Myocyte (in vitro differentiated cells): ENCODE measurements at places on chromosomes 12 and 14.

DNA sequence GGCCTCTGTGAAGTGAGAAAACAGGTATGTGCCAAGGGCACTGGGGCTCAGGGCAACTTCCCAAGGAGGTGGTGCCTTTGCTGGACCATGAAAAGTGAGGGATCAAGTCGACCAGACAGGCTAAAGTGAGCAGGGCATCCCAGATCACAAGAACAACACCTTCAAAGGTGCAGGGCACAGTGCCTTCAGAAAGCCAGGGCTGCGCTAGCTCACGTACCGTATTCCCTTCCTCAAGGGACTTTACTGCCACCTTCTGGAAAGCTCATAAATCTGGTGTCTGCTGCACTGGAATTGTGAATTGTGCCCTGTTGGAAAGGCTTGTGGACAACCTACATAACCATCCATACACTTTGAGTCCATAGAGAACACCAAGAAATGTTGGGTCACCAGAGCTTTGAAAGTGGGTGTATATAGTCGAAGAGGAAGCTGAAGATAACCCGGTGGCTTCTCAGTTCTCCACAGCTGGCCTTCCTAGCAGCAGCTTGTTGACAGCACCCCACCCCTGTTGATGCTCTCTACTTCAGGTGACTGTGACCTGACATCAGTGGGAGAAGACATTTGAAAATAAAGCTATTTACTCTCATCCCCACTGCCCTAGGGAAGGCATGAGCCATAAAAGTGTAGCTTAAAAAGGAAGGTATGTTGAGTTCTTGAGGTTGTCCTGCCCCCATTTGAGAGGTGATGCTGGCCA is 24.5 kb downstream of the FIGNL2 start:
- peak; percentile 76 for DNase-seq

DNA sequence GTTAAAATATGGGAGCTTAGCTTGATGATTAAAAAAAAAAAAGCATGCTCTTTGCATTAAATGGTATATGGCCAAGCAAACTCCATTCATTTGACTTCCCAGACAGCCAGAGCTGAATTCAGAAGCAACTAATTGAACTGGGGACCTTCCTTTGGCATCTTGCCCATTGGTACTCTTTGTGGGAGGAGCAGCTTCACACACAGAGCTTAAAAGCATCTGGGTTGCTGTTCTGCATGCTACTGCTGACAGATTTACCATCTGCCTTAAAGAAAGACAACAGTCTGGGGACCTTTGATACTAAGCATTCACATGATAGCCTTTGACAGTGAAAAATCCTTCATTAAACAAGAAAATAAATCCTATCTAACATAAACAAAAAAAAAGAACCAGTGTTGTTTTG is 977.9 kb downstream of the TMTC2 start:
- no peak for DNase-seq

DNA sequence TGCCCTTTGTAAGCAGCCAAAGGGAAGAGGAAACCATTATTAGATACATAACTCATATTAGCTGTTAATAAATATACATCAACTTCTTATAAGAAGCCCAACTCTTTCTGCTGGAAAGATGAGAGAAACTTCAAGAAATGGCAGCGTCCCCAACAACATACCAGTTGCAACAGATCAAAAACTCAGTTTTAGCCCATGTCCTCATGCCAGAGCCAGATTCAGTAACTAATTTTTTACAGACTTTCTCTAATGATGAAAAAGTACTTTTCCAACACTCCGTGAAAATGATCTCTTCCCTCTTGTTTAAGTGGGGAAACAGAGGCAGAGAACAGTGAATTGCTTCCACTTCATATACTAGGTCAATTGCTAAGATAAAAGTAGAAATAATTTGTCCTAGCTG is 206.8 kb upstream of the NUDT4 start:
- DNase-seq = no peak

GRCh38 chr12:29048787-29049186 is 100.3 kb upstream of the FAR2 start:
- DNase-seq = no peak

DNA sequence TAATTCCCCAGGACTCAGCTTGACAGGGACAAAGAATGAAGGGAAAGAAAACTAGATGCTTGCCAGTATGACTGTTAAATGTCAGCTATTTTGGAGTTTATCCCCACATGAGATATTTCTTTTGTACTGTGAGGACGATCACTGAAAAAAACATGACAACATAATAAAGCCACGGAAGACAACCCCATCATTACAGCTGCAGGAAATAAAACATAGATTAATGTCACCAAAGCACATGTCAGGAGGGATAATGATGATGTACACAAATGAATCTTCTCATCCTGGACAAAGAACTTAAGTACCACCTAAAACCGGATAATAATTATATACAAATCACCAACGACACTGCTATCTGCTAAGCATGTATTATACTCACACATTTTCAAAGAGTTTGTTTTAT is 84.6 kb upstream of the GRIP1 start:
- DNase-seq = no peak

DNA sequence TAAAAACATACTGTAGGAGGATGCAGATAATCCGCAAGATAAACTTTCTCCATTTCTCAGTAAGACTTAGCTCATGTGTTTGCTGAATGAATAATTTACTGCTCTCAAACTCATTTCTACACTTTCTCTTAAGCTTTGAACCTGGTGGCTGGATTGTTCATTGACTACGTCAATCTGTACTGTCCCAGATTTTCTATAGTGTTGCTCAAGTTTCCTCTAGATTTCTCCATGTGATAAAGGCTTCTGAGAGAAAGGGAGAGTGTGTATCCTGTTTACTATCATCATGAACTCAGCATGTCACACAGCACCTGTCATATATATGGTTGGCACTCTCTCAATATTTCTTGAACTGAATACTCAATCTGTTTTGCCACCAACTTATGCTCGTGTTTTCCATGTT is 518.0 kb upstream of the TBX3 start:
- DNase-seq = no peak

DNA sequence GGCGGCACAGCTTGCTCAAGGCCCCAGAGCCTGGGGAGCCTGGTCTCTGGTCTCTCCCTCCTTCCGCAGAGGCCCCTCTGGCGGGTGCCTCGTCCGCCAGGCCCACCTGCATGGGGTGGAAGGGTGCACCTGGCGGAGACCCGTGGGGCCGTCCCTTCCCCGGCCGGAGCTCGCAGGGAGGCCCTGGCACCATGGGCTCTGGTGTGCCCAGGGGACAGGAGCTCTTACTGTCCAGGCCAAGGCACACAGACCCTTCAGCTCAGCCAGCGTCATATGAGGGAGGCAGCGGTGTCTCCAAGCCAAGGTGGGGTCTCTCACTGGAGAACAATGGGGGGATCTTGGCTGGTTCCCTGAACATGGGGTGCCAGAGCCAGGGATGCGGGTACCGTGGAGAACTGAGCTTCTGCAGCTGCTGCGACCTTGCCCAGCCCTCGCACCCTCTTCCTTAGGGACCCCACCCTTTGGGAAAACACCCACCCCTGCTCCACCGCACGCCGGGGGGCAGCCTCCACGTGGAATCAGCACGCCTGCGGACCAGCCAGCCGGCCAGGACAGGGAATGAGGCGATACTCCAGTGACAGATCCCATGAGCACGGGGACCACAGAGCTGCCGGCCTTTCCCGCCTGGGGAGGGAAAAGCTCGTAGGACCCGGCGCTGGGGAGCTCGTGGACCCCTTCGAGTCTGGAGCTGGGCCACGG is 25.7 kb upstream of the GALNT9 start:
- no peak for DNase-seq

DNA sequence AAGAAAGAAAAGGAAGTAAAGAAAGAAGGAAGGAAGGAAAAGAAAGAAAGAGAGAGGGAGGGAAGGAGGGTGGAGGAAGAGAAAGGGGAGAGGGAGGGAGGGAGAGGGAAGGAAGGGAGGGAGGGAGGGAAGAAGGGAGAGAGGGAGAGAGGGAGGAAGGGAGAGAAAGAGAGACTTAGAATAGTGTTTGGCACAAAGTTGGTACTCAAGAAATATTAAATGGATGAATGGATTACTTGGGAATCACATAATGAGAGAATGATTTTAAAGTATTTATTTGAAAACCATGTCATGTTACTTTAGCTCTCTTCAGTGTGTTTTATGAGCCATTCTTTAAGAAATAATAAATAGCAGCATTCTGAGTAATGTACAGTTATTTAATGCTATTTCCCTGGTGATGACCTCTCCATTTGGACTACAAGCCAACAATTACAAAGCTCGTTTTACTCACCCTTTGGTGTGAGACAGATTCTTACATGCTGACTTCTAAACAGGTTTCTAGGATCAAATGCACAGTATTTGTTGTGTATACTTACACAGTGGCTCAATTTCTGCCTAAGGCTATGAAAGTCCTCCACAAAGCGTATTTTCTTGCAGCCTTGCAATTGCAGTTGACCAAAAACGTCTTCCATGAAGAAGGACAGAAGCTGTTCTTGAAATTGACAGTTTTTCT is 861 bp downstream of the IL26 start:
- no peak for DNase-seq

- peak; percentile 86 for DNase-seq
Measured at GRCh38 chr12:52213564-52214420, 19.3 kb upstream of the KRT7 start.

GRCh38 chr14:31895206-31895605 is 181.9 kb upstream of the ARHGAP5 start:
- no peak for DNase-seq

- no peak for DNase-seq
Measured at GRCh38 chr12:1421091-1421846, 173.1 kb downstream of the FBXL14 start.

GRCh38 chr12:33634544-33634943 is 194.9 kb upstream of the SYT10 start:
- no peak for DNase-seq

DNA sequence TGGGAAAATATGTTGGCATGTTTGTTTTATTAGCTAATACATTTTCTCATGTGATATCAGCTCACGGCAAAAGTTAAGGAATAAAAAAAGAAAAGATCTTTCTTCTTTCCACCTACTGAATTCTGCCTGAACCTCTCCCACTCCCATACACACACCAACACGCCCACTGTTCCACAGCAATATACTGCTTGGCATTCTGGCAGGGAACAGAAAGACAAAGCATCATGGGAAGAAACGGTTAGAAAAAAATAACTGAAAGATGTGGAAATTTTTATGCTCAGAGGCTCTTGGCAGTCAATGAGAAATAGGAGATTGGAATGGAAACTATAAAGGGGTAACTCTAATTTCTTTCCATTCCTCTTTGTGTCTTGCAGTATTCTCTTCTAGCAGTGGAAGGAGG is 268.5 kb downstream of the FOXG1 start:
- no peak for DNase-seq

DNA sequence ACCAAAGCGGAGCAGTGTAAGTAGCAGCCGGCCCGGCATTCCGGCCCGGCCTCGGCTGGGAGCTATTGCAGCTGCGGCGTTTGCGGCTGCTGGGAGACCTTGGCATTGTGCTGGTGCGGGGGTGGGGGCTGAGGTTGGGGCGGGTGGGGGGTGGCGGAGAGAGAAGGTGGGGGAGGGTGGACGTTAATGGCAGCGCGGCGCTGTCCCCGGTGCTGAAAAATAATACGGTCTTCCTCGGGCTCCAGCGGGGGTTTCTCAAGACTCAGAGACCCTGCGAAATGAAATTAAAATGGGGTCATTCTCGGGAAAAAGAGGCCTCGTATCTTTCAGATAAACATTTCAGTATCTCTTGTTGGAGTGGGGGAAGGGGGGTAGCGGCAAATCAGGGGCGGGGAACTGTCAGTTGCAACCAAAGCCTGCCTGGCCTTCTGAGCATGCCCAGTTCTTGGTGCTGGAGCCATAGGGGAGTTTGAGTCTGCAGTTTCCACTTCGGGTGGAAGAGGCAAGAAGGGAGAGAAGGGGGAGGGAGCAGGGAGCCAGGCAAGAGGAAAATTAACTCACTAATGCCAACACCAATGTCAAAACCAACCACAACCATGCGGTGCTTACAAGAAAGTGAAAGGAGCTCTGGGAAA is 414 bp downstream of the UNC79 start:
- DNase-seq = no peak

GRCh38 chr12:92223481-92223880 is 77.8 kb upstream of the BTG1 start:
- DNase-seq = no peak

GRCh38 chr12:104721039-104721405 is 237.1 kb downstream of the SLC41A2 start:
- DNase-seq = no peak

DNA sequence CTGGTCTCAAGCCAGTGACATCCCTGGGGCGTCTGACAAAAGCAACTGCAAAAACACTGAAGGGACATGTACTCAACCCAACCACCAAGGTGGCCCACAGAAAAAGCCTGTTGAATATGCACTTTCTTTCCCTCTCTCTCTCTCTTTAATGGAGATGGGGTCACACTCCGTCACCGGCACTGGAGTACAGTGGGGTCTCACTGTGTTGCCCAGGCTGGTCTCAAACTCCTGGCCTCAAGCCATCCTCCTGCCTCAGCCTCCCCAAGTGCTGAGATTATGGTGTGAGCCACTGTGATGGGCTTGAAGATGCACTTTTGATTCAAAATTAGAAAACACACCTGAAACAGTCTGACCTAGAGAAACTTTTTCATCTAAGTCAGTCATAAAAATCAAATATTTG is 7.2 kb upstream of the CD27 start:
- DNase-seq = no peak

DNA sequence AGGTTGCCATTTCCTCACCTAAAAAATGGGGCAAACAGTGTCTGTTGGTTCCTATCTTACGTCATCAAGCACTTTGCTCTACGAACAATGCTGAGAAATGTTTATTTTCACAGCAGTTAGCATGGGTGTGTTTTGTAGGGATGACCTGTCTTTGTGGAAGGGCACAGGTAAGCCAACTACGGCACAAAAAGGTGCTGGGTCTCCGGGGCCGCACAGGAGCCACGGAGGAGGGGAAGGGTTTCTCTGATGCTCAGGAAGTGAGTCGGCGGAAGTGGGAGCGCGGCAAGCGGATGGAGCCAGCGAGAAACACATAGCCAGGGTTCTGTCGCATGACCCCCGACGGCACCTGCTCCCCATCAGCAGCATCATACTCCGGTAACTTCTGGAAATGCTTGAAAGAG is 65.6 kb upstream of the TCL1B start:
- DNase-seq = no peak

GRCh38 chr12:81174664-81175063 is 96.8 kb downstream of the ACSS3 start:
- DNase-seq = no peak

- peak; percentile 49 for DNase-seq
Measured at GRCh38 chr12:7645395-7646177, 20.1 kb downstream of the APOBEC1 start.

- peak; percentile 14 for DNase-seq
Measured at GRCh38 chr12:27244689-27245488, 803 bp downstream of the STK38L start.

GRCh38 chr12:116594325-116595038 is 35.3 kb downstream of the MAP1LC3B2 start:
- DNase-seq = no peak

DNA sequence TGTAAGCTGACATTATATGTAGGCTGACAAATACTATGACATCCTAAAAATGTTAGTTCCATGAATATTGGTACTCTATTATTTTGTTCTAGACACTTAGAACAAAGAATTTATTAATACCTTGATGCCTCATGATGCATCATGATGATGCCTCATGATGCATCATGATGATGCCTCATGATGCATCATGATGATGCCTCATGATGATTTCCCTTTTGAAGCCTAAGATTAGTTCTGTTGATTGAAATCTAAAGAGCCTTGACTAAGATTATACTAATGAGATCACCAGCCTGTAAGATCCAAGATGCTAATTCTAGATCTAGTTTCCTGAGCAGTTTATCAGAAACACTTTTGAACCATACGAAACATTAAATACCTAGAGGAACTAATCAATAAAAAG is 4.6 kb upstream of the CEP128 start:
- DNase-seq = no peak
